ENCODE measurements at places on chromosomes 12 and 14.

DNA sequence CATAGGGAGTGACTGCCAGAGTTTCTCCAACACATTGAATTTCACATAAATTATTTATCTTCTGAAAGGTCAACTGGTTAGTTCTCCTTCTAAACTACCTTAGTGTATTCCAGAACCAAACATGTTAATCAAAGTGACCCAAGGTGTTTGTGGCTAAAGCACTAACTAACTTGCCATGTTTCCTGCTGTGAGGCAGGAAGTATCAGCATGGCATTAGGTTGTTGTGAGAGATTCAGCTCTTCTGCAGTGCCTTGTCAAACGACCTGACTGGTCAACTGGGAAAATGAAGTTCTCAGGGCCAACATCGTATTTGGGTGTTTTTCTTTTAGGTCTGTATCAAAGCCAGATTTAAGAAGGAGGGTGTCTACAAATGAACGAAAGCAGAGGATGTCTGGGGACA, 448.1 kb downstream of the APAF1 start:
- no peak for DNase-seq

GRCh38 chr12:4855121-4855924, 54.4 kb upstream of the KCNA1 start:
- DNase-seq, result peak; percentile 20

GRCh38 chr12:77133566-77133965, 68.2 kb upstream of the E2F7 start:
- DNase-seq, result no peak

- peak; percentile 68 for DNase-seq
Measured at GRCh38 chr12:67426067-67426466, 156.9 kb downstream of the CAND1 start.

DNA sequence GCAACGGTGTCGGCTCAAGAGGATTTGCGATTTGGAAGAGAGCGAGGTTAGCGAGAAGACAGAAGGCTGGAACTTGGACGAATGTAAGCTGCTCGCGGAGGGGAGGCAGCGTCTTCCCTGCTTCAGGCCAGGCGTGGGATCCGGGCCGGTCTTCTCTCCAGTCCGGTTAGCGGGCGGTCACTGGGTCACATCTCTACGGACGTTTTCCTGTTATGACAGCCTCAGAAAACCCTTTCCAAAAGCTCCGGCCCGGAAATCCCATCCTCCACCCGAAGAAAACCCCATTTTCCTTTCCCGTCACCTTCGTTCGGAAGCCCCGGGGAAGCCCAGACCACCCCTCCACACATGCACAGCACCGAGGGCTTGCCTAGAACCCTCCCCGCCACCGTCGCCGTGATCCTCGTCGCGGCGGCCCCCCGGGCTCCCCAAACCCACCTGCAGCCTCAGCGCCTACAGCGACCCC, 268 bp downstream of the NDUFB1 start:
- no peak for DNase-seq

GRCh38 chr14:65100922-65101541, 1.3 kb downstream of the MAX start:
- DNase-seq, result no peak

GRCh38 chr14:34065690-34066391, 115.0 kb upstream of the EGLN3 start:
- no peak for DNase-seq

GRCh38 chr14:69580009-69580577, 5.4 kb upstream of the CCDC177 start:
- no peak for DNase-seq

- DNase-seq, result no peak
Measured at GRCh38 chr12:31456562-31456961, 130.6 kb upstream of the SINHCAF start.

DNA sequence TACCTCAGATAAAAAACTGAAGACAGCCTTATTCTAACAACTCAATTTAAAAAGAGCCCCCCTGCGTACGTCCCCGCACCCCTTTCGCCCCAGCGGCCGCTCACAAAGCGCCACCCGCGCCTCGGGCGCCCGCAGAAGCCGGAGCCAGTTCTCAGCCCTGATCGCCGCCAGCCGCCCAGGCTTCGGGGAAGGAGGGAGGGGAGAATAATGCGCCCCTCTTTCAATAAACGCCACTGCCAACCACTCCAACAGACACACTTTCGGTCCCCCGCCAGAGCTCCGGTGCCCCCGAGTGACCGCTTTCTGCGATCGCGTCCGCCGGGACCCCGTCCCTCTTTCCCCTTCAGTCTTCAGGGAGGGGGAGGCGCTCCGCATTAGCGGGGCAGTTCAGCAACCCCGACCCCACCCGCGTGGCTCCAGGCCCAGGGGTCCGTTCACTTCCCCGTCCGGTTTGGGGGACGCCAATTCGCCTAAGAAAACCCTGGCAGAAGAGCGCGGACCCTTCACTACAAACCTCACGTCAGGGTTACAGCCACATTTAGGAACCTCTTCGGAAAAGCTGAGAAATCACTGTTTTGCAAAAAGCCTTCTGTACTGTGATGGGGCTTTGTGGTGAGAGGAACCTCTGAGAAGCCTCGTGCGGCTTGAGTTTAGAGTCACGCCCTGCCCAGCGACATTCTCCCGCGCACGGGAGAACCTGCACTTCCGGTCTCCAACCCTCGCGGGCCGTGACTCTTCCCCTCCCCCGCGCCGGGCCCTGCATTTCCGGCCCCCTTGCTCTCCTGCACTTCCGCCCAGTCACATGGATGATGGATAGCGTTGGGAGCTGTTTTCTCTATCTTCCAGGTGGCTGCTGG, 18.7 kb downstream of the FOXG1 start:
- no peak for DNase-seq

GRCh38 chr14:56268673-56269072, 150.5 kb downstream of the PELI2 start:
- DNase-seq, result no peak

GRCh38 chr14:72809063-72809462, 84.8 kb downstream of the DPF3 start:
- no peak for DNase-seq

GRCh38 chr14:72332046-72332445, 399.8 kb downstream of the RGS6 start:
- no peak for DNase-seq

GRCh38 chr12:96652870-96653269, 163.5 kb downstream of the CFAP54 start:
- DNase-seq, result no peak

- DNase-seq, result no peak
Measured at GRCh38 chr14:104321802-104322130, 183.4 kb downstream of the KIF26A start.

DNA sequence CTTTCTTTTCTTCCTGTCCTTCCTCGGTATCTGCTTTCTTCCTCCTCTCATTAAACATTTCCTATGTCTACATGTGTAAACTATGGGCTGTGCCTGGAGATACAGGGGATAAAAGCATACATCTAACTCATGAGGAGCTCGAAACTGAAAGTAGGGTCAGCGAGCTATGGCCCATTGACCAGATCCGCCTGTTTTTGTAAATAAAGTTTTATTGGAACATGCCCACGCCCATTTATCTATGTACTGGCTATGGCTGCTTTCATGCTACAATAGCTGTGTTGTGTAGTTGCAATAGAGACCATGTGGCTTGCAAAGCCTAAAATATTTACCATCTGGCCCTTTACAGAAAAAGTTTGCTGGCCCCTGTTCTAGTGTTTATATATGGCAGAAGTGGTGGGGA, 500.8 kb upstream of the GARIN6 start:
- DNase-seq, result no peak

GRCh38 chr12:30779578-30779977, 24.8 kb upstream of the CAPRIN2 start:
- DNase-seq, result no peak

DNA sequence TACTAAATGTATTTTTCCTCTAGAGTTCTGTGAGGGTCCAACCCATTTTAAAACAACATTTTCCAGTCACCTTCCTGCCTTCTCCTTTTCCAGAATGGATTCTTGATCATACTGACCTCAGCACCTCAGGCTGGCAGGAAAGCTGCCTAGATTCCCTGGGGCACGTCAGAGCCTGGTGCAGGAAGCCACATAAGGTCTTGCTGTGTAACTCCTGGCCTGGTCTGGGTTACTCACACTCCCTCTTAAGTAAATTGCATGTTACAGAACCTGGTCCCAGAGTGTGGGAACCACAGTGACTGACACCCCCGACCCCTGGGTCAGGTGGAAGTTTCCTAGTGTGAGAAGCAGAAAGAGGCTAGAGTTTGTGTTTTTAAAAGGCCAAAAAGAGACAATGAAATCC, 209.8 kb downstream of the SPTSSA start:
- DNase-seq, result no peak

- no peak for DNase-seq
Measured at GRCh38 chr14:35212471-35213142, 79.6 kb upstream of the PSMA6 start.

- DNase-seq, result no peak
Measured at GRCh38 chr14:101723061-101723595, 38.4 kb upstream of the PPP2R5C start.

DNA sequence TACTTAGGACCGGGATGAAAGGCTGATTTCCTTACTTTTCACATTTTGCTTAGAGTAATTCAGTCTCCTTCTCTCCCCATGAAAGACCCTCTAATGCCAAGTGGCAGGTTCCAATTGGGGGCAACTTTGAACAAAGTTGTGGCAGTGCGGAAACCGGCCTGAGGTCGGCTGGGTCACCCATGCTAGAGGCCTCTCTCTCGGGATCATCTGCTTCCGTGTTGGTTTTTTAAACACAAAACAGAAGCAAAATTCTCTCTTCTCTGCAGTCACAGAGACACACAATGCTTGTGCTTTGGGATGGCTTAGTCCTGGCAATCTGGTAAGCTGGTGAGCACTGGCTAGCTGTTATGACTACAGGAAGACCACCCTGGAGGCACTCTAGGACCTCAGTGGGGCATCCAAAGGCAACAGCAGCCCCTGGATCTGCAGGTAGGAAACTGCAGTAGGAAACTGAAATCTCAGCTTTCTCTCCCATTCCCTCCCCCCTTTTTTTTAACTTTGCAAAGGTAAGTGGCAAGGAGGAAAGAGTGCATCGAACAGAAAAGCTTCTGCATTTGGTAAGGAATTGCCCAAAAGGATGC, 102.1 kb downstream of the BCL11B start:
- no peak for DNase-seq

GRCh38 chr14:102785595-102785963, 8.3 kb downstream of the TRAF3 start:
- no peak for DNase-seq

- DNase-seq, result no peak
Measured at GRCh38 chr12:93824514-93825500, 147.6 kb downstream of the CRADD start.

- DNase-seq, result no peak
Measured at GRCh38 chr12:2373307-2373706, 320.5 kb downstream of the CACNA1C start.

DNA sequence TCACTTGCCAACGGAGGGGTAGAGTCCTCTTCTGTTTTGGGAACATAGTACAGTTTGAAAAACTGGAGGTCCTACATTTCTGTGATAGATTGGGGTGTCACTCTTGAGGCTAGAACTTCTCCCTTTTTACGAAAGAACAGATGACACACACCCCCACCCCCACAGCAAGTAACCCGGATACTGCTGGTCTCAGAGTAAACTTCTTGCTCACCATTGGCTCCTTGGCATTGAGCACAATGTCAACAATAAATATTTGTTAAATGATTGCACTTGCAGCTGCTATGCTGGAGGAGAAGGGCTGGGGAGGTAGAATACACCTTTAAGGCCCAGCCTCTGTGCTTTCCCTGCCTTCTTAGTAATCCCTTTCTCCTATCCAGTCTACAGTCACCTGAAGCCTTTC, 149.8 kb downstream of the TGFB3 start:
- no peak for DNase-seq

GRCh38 chr12:52436000-52436827, 2.0 kb upstream of the KRT75 start:
- no peak for DNase-seq

DNA sequence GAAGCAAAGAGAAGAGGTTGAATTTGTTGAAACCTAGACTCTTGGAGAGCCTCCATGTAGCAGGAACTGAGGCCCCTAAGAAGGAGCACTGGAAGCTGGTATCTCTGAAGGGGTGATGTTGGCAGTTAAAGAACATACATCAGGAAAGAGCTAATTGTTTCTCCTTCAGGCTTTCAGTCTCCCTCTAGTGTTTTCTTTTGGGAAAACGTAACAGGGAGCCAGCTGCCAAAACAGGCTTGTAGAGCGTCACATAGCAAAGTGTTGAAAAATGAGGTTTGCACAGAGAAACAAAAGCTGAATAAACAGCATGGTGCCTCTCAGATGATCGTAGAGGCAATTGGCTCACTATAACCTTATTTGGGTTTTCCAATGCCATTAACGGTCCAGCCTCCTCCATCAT, 46.9 kb upstream of the CAND1 start:
- no peak for DNase-seq

GRCh38 chr14:75023108-75023507, 20.4 kb downstream of the EIF2B2 start:
- DNase-seq, result no peak

GRCh38 chr12:9509464-9510161, 98.1 kb downstream of the KLRB1 start:
- no peak for DNase-seq

- no peak for DNase-seq
Measured at GRCh38 chr14:72810201-72810600, 83.7 kb downstream of the DPF3 start.

- DNase-seq, result no peak
Measured at GRCh38 chr12:54429014-54429471, 10.0 kb upstream of the ITGA5 start.
